Type B pancreatic cell (in vitro differentiated cells): ENCODE measurements at places on chromosomes 12 and 14. TPM values are rescaled to one million over a fixed set of nuclear protein-coding genes. Genes with fewer than 3 reads are reported as not detected.

Gene RPL10L
- not detected in 2 replicates for total RNA-seq

Gene STAC3
- total RNA-seq, result 1.6 and 4.8 TPM in 2 replicates

Gene NUDT4
- total RNA-seq, result 89.8 and 172 TPM in 2 replicates

GRCh38 chr12:46377678-46378077 lies 5.1 kb upstream of the SLC38A2 start:
- DNase-seq, result no peak
- no peak overlapping the region for H3K27ac ChIP-seq
- no peaks in the 10 kb centered on the region for H3K27me3 ChIP-seq
- H3K4me3 ChIP-seq, result no peak overlapping the region
- no peaks in the 10 kb centered on the region for H3K36me3 ChIP-seq
- peaks cover 9% of the 10 kb centered on the region for H3K4me1 ChIP-seq
